Small intestine (tissue), 16 donors: ENCODE measurements at places on chromosomes 5 and 9.
A peak's percentile ranks its signal among the peaks of the same experiment; 100 is the strongest.

DNA sequence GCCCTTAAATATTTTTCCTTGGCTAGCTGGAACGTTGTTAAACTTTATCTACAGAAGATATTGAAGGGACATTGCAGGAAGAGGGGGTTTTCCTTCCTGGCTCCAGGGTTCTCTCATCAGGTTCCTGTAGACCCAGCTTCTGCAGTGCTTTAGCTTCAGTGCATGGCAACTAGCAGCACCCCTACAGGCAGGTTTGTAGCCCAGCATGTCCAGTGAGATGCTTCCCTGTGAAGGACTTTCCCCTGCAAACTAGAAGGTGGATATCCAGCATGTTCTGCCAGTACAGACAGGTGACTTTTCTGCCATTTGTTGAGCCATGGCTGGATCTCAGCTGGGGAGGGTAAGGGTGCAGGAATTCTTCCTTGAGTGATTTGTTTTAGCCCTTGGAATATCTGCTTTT lies 10.4 kb downstream of the CCL28 start:
- DNase-seq = no peak

GRCh38 chr5:105638437-105638836 lies 2032.3 kb downstream of the EFNA5 start:
- DNase-seq = no peak

DNA sequence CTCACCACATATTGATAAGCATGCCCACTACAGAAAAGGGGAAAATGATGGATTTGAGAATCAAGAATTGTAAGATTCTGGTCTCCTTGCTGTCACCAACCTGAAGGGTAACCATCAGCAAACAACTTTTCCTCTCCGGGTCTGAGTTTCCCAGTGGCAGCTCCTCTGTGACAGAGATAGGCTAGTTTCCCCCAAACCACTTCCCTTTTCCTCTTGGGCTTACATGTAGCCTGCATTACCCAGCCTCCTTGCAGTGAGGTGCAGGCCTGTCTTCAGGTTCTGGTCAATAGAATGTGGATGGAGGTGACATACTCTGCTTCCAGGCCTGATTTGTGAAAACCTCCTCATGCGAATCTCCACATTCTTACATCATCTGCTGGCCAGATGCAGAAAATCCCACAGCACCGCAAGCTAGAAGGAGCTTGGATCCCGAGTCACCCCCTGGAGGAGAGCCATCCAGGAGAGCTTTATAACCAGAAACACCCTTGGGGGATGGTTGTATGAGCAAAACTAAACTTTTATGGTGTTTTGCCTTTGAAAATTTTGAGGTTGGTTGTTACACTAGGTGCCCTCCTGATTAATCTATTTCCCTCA lies 206.1 kb downstream of the RGS3 start:
- DNase-seq = no peak

DNA sequence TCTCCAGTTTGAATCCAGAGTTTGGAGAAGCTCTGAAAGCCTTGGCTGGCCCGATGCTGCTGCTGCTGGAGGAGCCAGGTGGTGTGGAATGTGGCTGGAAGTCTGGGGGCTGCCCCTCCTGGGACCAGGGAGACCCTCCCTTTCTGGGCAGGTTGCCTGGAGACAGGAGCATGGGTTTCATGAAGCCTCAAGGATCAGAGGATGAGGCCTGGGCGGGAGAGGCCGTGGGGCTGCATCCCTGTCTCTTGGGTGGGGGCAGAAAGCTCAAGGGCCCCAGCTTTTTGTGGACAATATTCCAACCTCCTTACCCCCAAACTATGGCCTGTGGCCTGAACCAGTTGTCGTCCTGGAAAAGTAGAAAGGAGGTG lies 10.1 kb downstream of the FGF18 start:
- DNase-seq = no peak

GRCh38 chr5:178145965-178146820 lies 7.5 kb downstream of the NHP2 start:
- peak; percentile 70 for DNase-seq

DNA sequence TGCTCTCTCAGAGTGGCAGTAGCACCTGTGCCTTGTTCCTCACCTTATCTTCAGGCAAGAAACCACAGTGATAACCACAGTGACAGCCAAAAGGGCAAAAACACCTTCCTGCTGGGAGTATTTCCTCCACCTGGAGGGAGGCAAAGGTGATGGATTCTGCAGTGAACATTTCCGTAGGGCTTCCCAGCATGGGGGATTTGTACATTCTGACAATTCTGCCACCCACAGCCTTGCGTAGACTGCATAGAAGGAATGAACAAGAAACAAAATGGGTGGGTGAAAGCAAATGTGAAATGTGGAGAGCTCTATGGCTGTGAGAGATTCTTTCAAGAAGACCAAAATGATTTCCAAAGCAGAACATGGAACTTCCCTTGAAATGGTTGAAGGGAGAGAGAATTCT lies 111.4 kb downstream of the ZNF462 start:
- no peak for DNase-seq

DNA sequence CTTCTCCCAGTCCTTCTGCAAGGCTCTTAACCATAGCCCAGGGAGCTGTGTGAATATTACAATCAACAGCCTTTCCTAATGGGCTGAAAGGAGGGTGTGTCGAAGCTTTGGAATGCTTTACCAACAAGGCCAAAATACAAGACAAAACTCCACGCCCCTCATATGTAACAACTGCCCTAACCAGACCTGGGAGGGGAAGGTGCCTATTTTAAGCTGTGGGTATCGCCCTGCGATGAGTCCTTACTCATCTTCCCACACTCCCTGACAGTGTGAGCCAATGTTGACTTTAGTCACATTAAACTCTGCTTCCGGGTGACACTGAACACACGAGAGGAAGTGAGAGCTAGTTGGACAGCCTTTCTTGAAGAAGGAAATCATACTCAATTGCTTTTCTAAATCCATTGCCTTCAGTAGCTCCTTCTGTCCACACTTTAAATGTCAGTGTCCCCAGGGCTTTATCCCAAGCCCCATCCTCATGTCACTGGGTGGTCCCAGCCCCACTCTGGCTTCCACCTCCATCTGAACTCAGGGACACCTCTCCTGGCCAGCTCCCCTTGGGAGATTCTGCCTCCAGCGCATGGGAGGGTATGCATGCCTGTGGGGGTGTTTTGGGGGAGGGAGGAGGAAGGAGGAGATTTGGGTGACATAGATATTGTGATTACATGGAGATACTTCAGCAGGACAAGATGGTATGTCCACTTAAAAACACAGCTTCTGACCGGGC lies 6.5 kb upstream of the TBC1D9B start:
- DNase-seq = peak; percentile 41

- no peak for DNase-seq
Observed at GRCh38 chr9:28127101-28127500, 553.8 kb upstream of the C9orf72 start.

GRCh38 chr5:68071282-68071632 lies 144.3 kb upstream of the PIK3R1 start:
- DNase-seq = no peak

DNA sequence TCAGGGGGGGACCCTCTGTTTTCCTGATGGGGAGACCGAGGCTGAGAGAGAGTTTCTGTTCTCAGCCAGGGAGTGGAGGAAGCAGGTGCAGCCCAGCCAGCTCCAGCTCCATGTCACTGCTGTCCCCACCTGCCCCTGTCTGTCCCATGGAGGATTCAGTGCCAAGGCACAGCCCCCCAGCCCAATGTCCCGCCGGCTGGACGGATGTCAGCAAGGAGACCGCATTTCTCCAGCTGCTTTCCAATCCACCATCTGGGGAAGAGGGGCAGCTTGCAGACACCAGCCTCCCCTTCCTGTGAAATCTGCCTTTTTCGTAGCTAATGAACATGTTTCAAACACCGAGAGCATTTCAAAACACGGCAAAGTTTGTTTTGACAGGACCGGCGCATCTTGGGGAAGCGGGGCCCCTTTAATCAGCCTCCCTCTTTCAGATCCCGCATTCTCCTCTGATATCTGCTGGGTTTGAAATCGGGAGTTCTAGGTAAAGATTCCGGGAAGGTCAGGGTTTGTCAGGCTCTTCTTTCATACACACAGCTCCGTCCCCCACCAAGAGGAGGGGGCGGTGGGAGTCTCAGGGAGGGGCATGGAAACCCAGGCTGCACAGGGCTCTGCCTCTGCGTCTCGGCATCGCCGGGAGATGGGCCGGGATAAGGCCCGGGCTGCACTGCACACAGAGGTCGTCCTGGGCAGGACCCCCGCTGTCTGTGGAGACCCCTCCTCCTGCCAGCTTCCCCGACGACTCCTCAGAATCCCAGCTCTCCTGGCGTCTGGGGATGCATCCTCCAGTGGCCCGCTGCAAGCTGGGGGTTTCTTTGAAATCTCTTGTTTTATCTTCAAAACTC lies 74.8 kb downstream of the NEK6 start:
- DNase-seq = no peak

DNA sequence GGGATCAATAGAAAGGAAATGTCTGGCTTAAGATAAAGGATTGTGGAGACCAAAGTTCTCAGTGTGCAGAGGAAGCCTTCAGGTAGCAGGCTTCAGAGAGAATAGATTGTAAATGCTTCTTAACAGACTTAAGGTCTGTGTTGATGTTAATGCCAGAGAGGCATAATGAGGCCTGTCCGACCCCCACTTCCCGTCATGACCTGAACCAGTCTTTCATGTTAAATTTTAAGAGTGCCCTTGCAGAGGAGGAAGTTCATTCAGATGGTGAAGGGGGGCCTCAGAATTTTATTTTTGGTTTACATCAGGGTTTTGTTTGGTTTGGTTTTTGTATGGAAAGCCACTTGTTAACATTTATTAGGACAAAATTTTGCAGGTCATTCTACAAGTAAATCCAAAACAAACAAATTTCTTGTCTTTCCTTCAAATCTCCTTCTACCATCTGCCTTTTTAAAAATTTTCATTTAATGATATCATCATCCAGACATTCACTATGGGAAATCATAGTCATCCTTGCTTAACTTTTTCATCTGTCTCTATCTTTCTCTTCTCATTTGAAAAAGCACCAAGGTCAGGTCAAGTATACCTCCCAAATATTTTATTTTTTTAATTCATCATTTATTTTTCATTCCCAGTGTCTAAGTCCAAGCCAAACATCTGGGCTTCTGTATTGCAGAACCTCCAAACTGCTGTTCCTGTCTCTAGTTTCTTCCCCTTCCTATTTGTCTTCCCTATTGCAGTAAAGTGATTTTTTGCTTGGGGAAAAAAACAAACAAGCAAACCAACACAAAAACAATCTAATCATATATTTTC lies 6.9 kb upstream of the ABCA1 start:
- DNase-seq = no peak

- DNase-seq = peak; percentile 72
Observed at GRCh38 chr5:80516826-80517225, 28.9 kb downstream of the FAM151B start.

DNA sequence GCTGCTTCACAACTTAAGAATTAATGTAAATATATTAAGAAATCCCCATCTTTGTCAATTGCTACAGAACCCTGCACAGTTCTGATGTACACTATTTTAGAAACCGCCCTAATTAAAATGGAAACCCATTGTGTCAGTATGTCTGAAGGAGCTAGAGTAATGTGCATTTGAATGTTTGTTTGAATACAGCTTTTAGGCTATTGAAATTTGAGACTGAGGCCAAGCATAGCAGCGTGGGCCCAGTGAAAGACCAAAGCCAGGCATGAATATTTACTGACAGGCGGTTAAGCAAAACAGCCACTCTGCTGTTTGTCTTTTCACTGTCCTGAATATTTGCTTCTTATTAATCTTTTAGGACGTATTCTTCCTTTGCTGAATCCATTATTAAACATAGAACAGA lies 252.3 kb downstream of the IZUMO3 start:
- DNase-seq = no peak
